ENCODE measurements at places on chromosomes 3 and 15. TPM values are rescaled to one million over a fixed set of nuclear protein-coding genes. Genes with fewer than 3 reads are reported as not detected.

DNA sequence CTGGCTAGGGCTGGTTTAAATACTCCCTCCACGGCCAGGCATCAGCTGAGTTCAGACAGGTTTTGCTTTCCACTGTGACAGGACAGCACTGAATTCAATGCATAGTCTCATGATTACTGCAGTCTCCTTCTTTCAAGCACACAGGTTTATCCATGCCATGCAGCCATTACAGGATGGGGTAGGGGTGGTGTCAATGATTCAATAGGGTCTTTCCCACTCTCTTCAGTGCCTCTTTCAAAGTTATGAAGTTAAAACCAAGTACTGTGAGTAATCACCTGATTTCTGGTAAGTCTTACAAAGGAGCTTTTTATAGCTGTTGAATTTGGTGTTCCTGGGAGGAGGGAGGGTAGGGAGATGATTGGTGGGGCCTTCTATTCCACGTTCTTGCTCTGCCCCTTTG is 47.2 kb downstream of the TMEM212 start:
- no peak overlapping the region for H3K27ac ChIP-seq
- H3K27me3 ChIP-seq = peaks cover 3% of the 10 kb centered on the region
- peaks cover 5% of the 10 kb centered on the region for H3K4me1 ChIP-seq

GRCh38 chr3:57224856-57225255 is 2.7 kb upstream of the APPL1 start:
- H3K4me3 ChIP-seq = no peak overlapping the region
- no peaks in the 10 kb centered on the region for H3K27me3 ChIP-seq
- DNase-seq = no peak
- H3K36me3 ChIP-seq = no peaks in the 10 kb centered on the region
- H3K27ac ChIP-seq = no peak overlapping the region

DNA sequence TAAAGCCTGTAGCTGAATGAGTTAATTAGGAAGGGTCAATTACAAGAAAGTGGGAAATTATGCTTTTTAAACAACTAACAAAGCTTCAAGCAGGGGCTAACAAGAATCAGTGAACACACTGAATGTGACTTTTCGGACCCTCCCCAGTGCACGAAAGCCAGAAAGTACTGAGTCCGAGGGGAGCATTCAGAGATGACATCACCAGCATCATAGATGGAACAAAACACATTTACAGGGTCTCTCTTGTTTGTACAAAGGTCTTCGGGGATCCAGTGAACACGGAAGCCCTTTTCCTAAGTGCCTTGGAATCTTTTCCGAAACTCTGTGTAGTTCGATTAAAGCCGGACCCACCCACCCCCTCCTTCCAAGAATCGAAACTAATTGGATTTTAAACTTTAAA is 829 bp downstream of the DCP1A start:
- peaks cover 21% of the 10 kb centered on the region for H3K36me3 ChIP-seq
- peak overlapping the region; percentile 97 for H3K4me3 ChIP-seq

The NEK11 gene
- 6.2 TPM for total RNA-seq

The KY gene
- total RNA-seq = not detected

All from osteocyte (in vitro differentiated cells).